ENCODE measurements at places on chromosomes 3 and 15. TPM values are rescaled to one million over a fixed set of nuclear protein-coding genes. Genes with fewer than 3 reads are reported as not detected.

- no peak for DNase-seq
Measured at GRCh38 chr15:38876211-38876610, 311.6 kb upstream of the RASGRP1 start.

NRROS gene
- total RNA-seq: not detected

DNA sequence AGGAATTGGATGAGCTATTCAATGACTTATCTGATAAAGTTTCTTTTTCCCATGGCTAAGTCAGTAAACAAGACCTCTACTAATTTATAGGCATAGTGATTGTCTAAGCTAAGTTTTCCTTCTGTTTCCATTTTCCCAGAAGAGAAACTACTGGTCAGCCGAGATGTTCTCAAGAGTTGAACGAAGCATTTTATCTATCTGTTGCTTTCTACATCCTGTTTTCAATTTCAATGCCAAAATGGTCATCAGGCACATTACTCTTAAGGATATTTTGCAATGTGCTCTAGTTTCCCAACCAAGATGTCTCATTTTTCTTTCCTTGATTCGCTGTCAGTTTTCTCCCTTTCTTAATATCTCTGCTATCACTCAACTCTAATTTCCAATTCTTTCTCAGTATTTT, 228.7 kb downstream of the MBNL1 start:
- no peak for DNase-seq

DNA sequence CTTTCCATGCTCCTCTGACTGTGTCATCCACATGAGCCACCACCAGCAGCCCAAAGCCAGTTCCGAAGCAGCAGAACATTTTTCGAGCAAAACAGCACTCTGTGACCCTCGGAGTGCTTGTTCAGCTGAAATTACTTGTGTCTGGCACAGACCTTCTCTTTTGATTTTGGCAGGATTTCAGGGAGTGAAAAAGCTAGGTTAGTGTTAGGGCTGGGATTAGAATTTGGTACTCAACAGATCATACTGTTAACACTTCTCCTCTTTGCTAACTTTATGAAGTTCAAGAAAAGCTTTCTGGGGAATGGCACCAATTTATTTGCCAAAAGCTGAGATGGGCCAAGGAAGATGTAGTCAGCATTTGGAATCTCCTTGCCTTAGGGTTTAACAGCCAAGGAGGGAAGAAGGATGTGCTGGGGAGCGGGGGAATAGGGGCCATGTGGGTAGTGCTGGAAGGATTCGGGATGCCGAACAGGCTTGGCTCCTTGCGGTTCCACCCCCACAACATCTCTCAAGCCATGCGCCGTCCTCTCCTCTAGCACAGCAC, 55.1 kb upstream of the TRA2B start:
- DNase-seq: no peak

SCN11A gene
- 1.9 TPM for total RNA-seq

DNA sequence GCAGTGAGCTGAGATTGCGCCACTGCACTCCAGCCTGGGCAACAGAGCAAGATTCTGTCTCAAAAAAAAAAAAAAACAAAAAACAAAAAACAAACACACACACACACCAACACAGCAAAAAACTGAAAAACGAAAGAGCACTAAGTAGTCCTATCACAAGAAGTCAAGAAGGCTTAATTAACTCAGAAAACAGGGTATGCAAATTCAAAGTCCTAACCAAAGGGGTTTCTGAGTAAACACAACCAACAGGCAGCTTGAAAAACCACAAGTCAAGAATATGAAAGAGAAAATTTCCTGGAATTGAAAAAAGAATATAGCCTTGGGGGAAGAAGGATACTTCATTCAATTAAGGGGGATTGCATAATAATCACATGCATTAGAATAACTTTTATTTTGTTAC, 37.7 kb upstream of the PARP14 start:
- no peak for DNase-seq

DNA sequence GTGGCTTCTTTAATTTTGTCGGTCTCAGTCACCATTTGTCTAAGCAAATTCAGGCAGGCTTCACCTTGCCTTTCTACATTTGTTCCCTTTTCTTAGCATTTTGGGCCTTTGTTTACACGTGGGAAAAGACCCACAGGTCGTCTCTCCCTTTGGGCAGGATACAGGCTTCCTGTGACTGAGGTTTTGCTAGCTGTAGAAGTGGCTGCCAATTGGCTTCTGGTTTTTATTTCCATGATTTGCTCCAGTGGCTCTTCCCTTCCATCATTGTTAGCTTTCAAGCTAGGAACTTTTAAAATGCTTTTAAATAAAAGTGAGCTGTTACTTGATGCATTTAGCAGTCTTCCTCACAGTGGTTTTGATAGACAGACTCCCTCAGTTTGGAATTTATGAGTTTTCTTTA, 37.3 kb downstream of the MLH1 start:
- no peak for DNase-seq

- no peak for DNase-seq
Measured at GRCh38 chr15:37625576-37625975, 308.9 kb upstream of the TMCO5A start.

WDR72 gene
- total RNA-seq: not detected

CMSS1 gene
- 29.9 TPM for total RNA-seq

ZNF197 gene
- total RNA-seq: 13.2 TPM

ARHGAP31 gene
- 8.4 TPM for total RNA-seq

PIK3CA gene
- total RNA-seq: 24.3 TPM

LDHAL6B gene
- total RNA-seq: not detected

All from transverse colon (tissue), 4 donors.